ENCODE measurements at places on chromosomes 2 and 18.

- peak; percentile 86 for DNase-seq
Observed at GRCh38 chr18:13265008-13265910, 46.7 kb downstream of the LDLRAD4 start.

- DNase-seq = no peak
Observed at GRCh38 chr2:233455491-233455890, 101.2 kb downstream of the DGKD start.

GRCh38 chr18:51070545-51070944, 40.5 kb downstream of the SMAD4 start:
- no peak for DNase-seq

DNA sequence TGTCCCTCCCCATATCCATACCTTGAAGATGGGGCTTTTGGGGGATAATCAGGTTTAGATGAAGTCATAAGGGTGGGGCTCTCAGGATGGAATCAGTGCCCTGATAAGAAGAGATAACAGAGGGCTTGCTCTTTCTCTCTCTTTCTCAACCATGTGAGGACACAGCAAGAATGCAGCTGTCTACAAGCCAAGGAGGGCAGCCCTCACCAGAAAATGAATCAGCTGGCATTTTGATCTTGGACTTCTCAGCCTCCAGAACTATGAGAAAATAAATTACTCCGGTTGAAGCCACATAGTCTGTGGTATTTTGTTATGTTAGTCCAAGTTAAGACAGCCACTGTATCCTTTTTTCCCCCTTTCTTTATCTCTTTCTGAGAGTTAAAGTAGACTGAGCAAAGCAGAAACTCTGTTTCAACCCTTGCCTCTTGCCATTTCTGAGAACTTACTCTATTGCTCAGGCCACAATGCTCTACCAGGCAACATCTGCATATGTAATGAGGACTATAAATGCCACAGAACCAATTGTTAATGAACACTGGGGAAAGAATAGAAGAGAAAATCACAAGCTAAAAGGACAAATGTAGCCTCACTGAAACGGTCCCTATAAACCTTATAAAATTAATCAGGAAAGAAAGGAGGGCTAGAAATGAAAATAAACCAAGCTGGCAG, 56.9 kb downstream of the SRBD1 start:
- peak; percentile 16 for DNase-seq

All from activated CD4-positive, alpha-beta memory T cell treated with anti-CD3 and anti-CD28 coated beads for 36 hours (primary cell).